Temporal lobe (tissue), 4 donors: ENCODE measurements at places on chromosomes 13 and 19. TPM values are rescaled to one million over a fixed set of nuclear protein-coding genes. Genes with fewer than 3 reads are reported as not detected.

Gene C19orf67
- total RNA-seq: not detected

Gene SYNE4
- total RNA-seq: under 0.01 TPM

Gene RFPL4A
- total RNA-seq: not detected

Gene DCT
- 2.2 TPM for total RNA-seq

Gene LRP3
- 57.5 TPM for total RNA-seq

Gene KLHL1
- 69.3 TPM for total RNA-seq

Gene HSD17B14
- 1.7 TPM for total RNA-seq

Gene PGLYRP2
- not detected for total RNA-seq

Gene MEIOSIN
- not detected for total RNA-seq

Gene LRRC25
- total RNA-seq: 0.25 TPM
